ENCODE measurements at places on chromosomes 3 and 15.

DNA sequence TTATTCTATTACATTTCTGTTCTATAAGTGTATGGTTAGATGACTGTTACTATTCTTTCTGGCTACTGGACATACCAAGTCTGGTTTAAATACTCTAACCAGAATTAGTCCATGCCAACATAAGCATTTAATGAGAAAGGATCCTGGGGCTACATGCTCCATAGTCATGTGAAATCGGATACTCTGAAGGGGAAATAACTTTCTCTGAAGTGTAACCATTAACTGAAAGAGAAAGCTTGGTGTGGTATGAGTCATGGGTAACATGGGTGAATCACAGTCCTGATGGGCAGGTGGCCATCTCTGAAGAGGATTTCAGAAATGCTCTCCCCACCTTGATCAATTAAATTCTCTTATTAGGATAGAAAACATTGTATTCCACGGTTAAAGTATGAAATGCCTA is 69.4 kb downstream of the FHIT start:
- no peak for DNase-seq

DNA sequence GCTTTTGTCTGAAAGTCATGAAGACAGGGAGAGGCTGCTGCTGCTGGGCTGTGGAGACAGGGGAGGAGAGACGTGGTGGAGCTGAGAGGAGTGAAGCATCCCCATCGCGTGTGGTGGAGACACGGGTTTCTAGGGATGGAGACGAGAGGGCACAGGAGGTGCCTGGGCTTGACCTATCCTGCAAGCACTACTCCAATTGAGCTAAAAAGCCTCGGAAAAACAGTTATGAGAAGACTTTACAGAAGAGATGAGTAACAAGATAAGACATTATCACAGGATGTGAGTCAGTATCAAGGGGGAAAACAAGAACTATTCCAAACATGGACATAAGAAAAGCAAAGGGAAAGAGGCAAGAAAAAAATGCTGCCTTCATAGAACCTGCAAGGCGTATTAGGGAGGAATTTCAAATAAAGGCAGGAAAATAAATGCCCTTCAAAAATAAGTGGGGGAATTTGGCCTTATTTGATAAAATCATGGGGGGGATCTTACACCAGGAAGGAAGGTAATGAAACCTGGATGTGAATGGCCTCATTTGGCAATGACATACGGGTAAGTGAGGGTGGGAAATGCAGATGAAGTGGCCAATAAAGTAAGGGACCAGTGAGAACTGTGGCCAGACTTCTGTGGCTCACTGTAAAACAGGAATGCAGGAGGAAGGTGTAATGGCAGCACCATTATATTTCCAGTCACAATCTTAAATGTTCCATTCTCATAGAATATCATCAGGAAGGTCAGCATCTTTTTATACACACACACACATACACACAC is 97.9 kb downstream of the PLD1 start:
- DNase-seq, result no peak

- DNase-seq, result no peak
These were observed 62.6 kb downstream of the CRTC3 start for GRCh38 chr15:90592131-90592881.

- no peak for DNase-seq
These were observed 56.8 kb downstream of the SETMAR start for GRCh38 chr3:4359805-4360502.

DNA sequence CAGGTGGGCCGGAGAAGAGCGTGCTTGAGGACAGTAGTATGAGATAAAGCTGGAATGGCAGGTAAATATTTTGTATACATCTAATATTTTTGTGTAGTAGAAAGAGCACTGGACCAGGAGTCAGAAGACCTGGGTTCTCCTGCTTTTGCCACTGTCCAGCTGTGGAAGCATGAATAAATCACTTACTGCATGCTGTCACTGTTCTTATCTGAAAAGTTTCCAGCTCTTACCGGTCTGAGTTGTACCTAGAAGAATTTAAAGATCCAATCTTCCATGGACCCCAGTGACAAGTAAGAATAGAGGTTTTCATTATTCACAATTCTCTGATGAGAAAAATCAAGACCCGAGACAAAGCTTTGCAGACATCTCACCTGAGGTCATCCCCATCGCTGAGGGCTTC is 5.9 kb downstream of the XPC start:
- DNase-seq, result no peak
